ENCODE measurements at places on chromosomes 1 and 21.

- no peak for DNase-seq
These were observed 45.2 kb upstream of the KCNA3 start for GRCh38 chr1:110719908-110720307.

DNA sequence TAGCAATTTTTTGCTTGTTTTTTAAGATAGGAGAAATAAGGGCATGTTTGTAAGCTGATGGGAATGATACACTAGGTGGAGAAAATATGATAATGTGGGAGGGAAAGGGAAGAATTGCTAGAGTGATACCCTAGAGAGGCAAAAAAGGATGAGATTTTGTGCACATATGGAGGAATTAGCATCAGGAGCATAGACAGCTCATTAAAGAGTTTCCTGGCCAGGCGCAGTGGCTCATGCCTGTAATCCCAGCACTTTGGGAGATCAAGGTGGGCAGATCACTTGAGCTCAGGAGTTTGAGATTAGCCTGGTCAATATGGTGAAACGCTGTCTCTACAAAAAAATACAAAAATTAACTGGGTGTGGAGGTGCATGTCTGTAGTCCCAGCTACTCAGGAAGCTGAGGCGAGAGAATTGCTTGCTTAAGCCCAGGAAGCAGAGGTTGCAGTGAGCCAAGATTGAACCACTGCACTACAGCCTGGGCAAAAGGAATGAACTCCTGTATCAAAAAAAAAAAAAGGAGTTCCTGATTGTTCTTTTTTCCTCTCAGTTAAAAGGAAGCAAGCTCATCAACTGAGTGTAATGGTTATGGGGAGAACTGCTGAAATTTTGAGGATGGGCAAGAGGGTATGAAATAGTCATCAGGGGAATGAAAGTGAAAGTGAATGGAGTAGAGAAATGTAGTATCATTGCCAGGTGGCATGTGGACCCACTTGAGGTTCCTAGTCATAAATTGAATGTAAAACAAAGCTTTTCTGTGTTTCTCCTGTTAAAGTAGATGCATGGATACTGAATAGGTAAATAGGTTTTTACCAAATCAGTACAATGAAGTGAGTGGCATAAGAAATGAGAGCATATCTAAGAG, 35.5 kb downstream of the SH3GLB1 start:
- peak; percentile 24 for DNase-seq

DNA sequence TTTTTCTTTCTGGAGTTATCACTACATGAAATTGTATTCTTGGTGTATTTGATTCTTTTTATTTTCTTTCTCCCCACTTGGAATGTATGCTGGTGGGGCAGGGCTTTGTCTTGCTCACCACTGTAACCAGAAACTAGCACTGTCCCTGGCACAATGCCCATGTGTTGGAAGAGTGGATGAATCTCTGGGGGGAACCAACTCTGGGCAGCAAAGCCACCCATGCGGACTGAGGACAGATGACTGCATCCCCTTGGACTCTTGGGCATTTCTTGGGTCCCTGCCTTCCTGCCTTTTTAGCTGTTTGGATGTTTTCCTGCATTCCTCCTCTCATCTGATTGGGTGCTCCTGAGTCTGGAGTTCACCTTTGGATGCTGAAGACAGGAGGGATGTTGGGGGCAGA, 6.1 kb downstream of the CYP4B1 start:
- no peak for DNase-seq

DNA sequence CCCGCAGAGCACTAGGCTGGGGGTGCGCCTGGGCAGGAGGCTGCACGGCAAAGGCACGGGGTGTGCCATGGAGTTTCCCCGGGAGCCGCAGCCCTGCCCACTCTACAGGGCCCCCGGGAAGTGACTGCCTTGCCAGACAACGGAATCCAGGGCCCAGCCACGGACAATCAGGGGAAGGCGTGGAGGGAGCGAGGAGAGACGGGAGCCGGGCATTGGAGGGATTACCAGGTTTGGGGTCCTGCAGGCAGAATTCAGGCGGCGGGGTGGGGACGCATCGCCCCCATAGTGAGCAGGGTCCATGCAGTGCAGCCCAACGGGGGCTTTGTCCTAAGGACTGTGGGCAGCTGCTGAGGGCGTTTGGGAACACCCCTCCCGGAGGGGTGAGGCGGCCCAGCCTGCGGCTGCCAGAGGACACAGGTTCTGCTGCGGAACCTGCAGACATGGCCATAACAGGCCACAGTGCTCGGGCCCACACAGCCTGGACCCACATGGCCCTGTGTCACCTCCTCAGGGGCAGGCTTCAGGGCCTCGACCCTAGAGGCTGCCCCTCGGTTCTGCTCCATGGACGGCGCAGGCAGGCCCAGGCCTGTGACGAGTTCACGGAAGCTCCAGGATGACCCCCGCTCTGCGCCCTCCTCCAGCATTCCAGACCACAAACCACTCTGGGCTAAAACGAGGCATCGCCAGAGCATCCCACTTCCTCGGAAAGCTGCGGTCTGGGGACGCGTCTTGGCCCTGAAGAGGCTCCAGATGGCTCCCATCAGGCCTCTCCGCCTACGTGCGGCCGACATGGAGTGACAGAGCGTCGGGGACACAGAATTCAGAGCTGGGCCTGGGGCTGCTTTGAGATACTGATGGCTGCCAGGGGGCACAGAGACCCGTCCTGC, 54.5 kb downstream of the COL6A1 start:
- no peak for DNase-seq

DNA sequence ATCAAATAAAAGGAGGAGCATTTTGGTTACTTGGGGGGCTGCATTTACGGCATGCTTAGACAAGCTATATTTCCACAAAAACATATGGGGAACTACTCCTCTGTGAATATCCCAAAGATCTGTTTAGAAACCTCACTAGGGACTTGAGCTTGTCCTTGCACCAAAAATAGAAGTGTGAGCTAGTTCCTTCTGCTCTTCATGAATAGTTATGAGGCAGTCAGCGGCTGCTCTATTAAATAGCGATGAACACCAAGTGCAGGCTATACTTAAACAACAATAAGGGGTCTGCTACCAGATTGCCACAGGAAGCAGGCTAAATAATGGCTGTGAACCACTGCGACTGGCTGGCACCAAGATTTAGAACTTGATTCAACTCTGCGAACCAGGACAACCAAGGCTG, 190.1 kb downstream of the PCP4 start:
- no peak for DNase-seq

DNA sequence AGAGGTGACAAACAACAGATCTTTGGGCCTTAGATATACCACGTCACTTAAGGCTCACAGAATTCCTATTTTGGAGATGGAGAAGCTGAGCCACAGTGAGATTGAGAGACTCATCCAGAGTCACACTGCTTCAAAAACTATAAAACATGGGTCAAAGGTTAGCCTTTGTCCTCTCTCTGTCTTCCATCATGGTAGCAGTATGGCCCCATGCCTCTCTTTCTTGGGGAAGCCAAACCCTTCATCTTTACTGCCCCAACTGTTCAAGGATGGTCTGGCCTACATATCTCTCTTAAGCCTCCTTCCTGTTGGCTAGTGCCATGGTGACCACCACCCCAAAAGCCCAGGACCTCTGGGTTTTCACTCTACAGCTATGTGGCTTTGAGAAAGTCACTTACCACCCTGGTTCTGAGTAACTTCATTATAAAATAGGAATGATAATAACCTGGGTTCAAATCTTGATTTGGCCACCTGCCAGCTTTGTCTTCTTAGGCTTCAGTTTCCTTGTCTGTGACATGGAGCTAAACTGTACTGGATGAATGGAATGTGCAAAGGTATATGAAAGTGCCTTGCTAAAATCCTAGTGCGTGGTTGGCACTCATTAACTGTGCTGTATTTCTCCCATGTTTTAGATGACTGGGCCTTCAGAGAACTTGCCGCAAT, 85.9 kb upstream of the JUN start:
- DNase-seq: no peak

- peak; percentile 16 for DNase-seq
These were observed 41.3 kb upstream of the EIF4G3 start for GRCh38 chr1:21217812-21218596.

GRCh38 chr1:63112155-63112900, 210.0 kb upstream of the FOXD3 start:
- DNase-seq: no peak

- no peak for DNase-seq
These were observed 2.7 kb downstream of the MEF2D start for GRCh38 chr1:156497743-156498431.

GRCh38 chr1:29230204-29230552, 556 bp downstream of the MECR start:
- DNase-seq: no peak

DNA sequence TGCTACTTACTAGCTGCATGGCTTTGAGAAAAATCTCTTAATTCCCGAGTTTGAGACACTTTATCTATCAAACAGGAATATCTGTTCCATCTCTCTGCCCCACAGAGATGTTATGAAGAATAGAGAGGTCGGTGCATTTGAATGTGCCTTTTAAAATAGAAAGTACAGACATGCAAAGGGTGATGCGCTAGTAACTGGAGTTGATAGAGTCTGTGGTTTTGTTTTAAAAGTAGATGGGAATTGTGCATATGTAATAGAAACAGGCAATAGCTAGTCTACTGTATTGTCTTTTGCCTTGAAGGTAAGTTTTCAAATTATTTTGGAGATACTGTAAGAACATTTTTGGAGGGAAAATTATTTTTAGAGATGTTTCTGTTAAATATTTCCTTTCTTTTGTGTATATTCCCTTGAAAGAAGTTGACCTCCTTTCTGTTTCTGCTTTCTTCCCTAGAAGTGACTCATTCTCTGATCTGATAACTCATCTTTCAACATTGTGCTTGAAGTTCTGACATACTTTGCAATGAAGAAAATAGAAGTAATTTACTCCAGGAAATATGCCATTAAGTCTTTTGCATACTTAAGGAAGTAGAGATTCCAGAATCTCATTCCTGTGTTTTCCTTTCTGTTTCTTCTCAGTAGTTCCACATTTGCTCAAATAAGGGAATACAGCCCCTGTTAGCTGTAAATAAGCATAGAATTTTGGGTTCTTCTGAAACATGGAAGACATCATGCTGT, 151.6 kb downstream of the SDCCAG8 start:
- DNase-seq: no peak

DNA sequence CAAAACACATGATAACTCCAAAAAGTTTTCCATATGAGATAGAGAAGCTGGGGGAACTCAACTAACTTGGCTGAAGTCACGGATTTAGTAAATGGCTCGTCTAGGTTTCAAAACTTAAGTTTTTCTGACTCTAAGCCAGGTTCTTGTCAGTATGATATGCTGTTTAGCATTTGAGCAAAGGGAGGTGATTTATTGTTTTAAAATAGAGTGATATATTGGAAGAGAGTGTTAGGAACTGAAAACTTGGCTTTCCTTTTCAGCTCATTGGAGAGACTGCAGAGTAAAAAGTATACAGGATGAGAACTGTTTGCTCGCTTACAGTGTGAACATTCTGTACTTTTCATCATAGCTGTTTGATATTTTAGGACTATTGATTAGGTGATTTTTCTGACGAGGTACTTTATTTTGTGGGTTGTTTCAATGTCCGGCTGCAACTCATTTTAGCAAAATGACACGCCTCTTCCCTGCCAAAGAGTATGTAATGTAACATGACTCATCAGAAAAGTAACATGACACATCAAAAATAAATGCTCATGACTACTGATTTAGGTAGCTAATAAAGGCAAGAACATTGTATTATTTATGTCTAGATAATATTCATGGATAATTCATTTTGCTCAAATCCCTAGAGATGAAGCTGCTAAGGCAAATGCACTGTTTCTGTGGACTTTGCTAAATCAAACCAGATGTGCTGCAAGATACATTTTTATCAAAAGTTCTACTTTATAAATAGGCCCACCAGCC, 355.1 kb downstream of the GPATCH2 start:
- DNase-seq: no peak

- no peak for DNase-seq
These were observed 43.5 kb downstream of the CD34 start for GRCh38 chr1:207867136-207868109.

DNA sequence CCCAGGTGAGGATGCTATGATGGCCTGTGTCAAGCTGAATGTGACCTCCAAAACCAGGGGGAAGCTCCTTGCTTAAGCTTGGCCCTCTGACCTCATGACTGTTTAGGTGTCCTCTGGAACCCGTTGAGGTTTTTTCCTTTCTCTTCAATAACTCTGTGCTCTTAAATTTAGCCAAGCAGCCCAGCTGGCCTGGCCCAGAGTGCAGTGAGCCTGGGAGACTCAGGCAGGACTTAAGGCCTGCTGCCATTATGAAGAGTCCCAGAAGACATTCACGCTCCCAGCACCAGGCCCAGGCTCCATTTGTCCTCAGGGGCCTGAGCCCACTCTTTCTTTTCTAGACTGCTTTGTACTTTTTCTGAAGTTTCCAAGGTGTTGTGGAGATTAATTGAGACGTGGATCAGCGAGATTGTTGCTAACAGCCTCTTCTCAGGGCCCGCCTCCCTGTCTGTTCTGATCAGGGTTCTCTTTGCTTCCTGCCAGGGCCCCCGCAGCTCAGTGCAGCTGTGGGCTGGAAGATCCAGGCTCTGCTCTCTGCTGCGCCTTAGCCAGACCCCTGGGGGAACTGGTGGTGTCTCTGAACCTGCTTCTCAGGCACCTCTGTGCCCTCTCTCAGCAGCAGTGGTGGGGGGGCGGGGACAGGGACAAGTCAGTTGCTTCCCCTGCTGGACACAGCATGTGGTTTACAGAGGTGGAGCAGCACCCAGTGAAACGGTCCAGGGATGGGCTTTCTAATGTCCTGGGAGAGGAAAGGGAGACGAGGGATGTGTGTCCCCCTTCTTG, 124.2 kb downstream of the GRIK3 start:
- no peak for DNase-seq

DNA sequence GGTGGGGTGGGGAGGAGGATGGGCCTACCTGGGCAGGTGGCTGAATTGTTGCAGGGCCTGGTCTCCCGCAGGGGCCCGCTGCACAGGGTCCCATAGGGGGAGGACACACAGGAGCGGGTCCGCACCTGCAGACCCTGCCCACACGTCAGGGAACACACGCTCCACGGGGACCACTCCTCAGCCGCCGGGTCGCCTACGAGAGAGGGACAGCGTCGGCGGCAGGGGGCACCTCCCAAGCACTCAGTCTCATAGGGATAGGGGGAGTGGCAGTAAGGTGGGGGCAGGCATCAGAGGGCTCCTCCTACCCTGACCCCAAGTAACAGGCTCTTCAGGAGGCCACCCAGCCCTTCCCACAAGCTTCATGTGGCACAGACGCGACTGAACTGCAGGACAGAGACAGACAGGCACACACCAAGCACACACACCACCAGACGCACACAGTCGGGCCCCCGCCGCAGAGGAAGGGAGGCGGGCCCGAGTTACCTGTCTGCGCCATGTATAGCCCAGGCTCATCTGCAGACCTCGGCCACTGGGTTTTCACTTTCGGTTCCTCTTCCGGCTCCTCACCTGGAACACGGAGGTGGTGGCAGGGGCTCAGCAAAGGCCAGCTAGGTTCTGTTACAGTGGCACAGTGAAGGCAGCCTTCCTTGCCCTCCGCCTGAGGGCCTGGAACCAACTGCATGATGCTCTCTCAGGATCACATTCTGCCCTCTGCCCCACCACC, 19.8 kb downstream of the ADGRB2 start:
- no peak for DNase-seq

- DNase-seq: no peak
These were observed 32.2 kb upstream of the GADD45A start for GRCh38 chr1:67652800-67653199.

- DNase-seq: no peak
These were observed 49.3 kb upstream of the PSEN2 start for GRCh38 chr1:226820941-226821718.

All from CD4-positive, alpha-beta T cell treated with Interleukin-15 for 4 hours (primary cell).